ENCODE measurements at places on chromosomes 1 and 21.

- peak; percentile 22 for DNase-seq
Observed at GRCh38 chr1:71296551-71297134, 215.8 kb upstream of the ZRANB2 start.

GRCh38 chr1:105485207-105485606 lies 1571.3 kb upstream of the PRMT6 start:
- DNase-seq, result peak; percentile 77

DNA sequence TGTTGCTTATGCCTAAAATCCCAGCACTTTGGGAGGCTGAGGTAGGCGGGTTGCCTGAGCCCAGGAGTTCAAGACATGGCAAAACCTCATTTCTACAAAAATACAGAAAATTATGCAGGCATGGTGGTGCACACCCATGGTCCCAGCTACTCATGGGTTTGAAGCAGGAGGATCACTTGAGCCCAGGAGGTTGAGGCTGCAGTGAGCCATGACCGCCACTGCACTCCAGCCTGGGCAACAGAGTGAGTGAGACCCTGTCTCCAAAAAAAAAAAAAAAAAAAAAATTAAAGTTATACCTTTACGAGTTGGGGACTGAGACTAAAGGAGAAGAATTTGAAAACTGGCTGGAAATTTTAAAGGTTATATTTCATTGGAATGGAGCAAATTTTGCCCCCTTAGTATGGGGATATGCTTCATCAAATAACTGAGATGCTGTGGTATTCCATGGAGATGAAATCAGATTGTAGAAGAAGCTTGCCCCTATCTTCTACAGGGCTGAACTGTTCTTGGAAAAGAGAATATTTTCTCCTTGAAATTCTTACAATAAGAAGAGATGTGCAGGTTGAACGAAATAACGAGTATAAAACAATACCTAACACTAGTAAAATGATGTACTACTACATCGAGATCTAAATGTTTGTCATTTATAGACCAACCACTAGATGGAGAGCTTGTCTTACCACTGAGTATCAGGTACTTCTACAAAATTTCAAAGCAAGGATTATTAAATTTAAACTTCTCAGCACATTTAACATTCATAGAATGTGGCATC lies 34.9 kb upstream of the SCYL3 start:
- peak; percentile 69 for DNase-seq

- peak; percentile 7 for DNase-seq
Observed at GRCh38 chr1:111904478-111905218, 84.8 kb downstream of the KCND3 start.

GRCh38 chr1:11590395-11590794 lies 63.8 kb downstream of the FBXO2 start:
- no peak for DNase-seq

- DNase-seq, result peak; percentile 20
Observed at GRCh38 chr1:231059566-231060193, 19.6 kb upstream of the FAM89A start.

GRCh38 chr21:27571706-27572105 lies 604.8 kb upstream of the ADAMTS5 start:
- peak; percentile 67 for DNase-seq

DNA sequence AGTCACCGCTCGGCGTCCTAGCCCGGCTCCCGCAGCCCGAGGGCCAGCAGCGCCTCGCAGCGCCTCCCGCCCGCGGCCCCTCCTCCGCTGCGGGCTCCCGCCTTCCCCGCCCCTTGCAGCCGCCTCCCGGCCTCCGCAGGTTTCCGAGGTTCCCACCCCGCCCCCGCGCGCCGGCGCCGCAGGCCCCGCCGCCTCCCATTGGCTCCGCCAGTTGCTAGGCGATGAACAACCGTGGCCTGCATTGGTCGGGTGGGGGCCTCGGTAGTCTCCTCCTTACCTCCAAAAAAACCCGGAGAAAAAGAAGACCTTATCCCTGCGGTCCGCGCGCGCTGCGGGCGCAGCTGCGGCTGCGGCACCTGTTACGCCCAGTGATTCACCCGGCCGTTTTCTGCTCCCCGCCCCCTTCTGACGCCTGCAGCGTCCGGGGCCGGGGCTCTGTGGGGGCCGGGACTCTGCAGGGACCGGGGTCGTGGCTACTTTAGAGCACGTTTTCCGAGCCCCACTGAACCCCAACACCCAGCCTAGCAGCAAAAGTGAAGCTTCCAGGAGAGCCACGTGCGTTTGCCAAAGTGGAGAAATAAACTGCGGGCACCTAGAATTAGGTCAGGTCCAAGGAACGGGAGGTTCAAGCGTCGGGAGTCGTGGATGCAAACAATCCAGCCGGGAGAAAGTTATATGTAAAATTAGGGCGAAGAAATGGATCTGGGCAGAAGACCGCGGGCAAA lies at the start of gene SSX2IP:
TSS of gene SSX2IP (minus strand) at position 65 of the 725 bp plus-strand sequence. CDS start 19,242 bp downstream, outside the sequence.
- peak; percentile 95 for DNase-seq

GRCh38 chr1:32390904-32391870 lies 3.1 kb downstream of the BSDC1 start:
- DNase-seq, result no peak

DNA sequence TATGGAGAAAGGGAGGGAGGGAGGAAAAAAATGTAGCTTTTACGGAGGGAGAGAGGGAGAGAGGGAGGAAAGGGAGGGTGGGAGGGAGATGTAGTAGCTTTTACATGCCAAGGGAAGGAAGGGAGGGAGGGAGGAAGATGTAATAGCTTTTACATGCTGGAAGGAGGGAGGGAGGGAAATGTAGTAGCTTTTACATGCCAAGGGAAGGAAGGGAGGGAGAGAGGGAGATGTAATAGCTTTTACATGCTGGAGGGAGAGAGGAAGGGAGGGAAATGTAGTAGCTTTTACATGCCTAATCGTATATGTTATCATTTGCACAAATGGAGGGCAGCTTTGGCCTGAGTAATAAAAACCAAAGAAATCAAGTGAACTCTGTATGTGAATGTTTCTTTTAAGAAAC lies 35.6 kb downstream of the EEIG2 start:
- peak; percentile 28 for DNase-seq

DNA sequence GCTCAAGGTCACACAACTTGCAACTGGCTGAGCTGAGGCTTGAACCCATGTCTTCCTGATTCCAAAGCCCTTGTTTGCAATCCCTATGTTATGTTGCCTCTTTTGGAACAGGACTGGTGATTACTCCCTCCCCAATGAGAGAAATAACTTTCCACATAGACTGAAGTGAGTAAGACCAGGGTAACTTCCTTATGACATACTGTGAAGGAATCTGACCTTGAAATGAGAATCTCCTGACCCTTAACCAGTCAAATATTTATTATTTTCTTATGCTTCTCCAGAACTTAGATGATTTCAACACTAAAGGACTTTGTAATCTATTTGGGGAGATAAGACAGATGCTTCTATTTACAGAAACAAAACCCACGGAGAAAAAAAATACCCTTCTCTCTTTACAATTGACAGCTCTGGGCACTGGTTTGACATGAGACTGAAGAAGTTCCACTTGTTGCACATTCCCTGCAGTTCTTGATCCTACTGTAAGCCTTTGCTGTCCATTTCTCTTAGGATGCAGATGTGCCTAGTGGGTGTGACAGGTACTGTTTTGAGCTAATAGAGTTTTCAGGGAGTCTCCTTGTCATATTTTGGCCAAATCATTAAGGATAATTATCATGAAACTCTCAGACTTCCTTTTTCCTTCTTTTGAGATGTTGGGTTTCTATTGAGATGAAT lies 3.9 kb upstream of the RPTN start:
- peak; percentile 92 for DNase-seq

DNA sequence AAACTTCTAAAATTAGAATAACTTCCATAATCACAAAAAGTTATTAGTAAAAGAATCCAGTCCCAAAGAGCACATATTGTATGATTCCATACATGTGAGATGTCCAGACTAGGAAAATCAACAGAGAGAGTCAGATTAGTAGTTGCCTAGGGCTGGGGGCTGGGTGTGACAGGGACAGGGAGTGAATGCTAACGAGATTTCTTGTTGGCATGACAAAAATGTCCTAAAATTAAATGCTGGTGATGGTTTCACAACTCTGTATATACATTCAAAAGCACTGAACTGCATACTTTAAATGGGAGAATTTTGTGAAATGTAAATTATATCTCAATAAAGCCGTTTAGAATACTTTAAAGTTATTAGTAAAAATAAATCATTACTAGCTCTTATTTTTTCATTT lies 92.2 kb downstream of the SLC44A5 start:
- no peak for DNase-seq

- DNase-seq, result no peak
Observed at GRCh38 chr1:86858524-86859261, 55.2 kb downstream of the SELENOF start.

DNA sequence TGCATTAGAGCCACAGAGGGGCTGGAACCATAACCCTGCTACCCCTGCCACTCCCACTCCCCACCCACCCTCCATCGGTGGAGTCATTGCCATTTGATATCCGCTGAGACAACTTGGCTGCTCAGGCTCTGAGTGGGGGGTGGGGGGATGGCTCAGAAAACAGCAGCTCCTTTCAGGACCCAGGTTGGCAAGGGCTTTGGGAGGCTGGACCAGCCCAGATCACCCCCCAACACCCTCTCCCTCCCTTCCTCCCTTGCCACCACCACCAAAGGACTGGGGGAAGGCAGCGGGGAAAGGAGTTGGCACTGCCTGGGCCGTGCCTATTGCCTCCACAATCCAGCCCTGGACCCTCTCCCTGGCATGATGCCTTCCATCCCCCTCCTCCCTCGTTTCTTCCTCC lies 1.7 kb downstream of the KCNJ10 start:
- DNase-seq, result no peak

- no peak for DNase-seq
Observed at GRCh38 chr1:112721966-112722524, 6.9 kb upstream of the PPM1J start.

DNA sequence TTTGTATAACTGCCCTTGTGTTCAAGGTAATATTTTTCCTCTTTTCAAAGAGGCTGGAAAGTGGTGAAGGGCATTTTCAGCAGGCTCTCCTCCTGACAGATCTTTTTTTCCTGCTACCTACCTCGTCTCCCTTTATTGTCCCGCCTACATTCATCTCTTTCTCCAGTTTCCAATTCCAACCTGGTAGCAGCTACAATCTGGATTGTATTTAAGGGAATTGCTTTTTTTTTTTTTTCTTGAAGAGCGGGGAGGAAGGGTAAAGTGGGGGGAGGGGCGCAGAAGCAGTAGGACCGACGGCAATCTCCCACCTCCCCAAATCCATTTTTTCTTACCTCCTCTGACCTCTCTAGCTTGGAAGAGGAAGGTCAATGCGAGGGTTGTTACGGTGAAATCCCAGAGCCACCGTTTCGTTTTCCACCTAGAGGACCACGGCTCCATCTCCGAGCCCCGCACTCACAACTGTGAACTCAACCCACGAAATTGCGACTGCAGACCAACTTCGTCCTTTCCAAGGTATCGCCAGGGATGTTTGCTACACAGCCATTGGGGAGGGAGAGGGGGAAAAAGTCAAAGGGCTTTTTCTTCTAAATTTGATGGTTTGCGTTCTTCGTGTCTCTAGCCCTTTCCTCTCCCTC lies 464 bp downstream of the COL11A1 start:
- no peak for DNase-seq

GRCh38 chr1:54715493-54716298 lies at the start of gene TTC4:
TSS of gene TTC4 (plus strand) at chr1:54715861. CDS start at chr1:54715909, 48 bp downstream.
- DNase-seq, result peak; percentile 95

DNA sequence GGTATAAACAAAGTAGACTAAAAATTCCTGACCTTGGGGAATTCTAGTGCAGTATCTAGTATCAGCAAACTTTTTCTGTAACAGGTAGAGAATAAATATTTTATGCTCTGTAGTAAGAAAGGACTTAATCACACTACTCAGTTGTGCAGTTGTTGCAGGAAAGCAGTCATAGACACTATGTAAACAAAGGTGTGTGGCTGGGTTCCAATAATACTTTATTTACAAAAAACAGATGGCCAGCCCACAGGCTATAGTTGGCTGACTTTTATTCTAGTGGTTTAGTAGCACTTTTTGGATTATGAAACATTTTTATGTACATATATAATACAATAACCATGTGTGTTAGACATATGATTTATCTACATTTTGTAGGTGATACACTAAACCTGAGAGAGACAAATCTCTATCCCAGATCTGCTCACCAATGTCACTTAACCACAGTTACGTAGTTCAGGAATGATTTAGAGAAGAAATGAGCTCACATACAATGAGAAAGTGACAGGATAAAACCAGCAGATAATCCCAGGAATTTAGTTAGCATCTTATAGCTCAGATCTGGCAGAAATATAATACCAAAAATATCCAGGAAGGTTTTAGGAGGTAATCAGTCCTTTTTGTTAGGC lies 56.1 kb downstream of the MIER1 start:
- peak; percentile 44 for DNase-seq

DNA sequence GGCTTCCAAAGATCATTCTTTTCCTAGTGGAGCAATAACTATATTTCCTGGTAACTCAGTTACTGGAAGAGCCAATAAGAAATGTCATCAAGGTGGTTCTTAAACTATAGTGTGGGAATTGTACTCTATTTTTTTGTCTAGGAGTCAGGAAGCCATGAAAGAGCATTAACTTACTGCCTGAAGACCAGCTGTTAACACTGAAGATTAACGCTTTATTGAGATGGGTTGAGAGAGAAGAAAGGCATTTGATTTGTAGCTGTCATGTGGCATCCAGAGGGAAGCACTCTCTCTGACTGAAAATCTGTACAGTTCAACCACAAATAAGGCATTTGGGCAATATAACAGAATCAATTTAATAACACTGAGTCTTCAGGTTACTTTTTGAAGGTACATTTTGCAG lies 76.0 kb downstream of the DNM3 start:
- no peak for DNase-seq

DNA sequence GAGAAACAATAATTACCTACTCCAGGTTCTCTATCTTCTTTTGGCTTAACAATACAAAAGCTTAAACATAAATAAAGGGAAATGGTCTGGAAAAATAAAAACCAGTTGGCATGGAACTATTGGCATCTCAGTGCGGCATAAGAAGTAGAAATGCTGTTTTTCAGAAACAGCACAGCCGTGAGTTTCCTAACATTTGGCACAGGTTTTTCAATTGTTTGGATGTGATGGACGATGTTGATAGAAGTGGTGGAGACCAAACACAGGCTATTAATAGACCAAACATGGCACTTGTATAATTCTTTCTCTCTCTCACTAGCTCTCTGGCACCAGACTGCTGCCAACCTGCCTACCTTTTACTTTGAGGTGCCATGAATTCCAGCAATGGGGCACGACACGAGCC lies 36.2 kb downstream of the KCNN3 start:
- no peak for DNase-seq

GRCh38 chr1:241962153-241962552 lies 4.6 kb downstream of the BECN2 start:
- no peak for DNase-seq

All from GM23248 (cell line).